Islet precursor cell (in vitro differentiated cells): ENCODE measurements at places on chromosomes 6 and 20.

DNA sequence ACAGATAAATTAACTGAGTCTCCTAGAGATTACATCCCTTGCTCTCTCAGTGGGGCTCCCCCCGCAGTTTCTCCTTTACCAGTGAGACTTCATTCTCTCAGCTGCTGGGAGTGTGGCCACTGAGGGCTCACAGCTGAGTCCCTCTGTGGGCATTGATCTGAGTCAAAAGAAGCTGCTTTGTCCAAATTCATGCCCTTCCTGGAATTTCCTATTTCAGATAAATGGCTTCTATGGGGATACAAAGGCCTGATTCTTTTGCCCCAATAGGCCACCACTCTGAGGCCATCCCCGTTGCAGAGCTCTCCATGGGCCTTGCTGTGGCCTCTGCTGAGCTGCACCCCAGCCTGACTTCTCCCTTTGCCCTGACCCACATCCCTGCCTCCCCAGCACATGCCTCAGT is 10.0 kb downstream of the CST5 start:
- no peak for DNase-seq

- no peak for DNase-seq
These were observed 32.1 kb downstream of the MYT1 start for GRCh38 chr20:64196309-64196708.

- DNase-seq, result no peak
These were observed 168.2 kb upstream of the SULF2 start for GRCh38 chr20:47953471-47953870.

DNA sequence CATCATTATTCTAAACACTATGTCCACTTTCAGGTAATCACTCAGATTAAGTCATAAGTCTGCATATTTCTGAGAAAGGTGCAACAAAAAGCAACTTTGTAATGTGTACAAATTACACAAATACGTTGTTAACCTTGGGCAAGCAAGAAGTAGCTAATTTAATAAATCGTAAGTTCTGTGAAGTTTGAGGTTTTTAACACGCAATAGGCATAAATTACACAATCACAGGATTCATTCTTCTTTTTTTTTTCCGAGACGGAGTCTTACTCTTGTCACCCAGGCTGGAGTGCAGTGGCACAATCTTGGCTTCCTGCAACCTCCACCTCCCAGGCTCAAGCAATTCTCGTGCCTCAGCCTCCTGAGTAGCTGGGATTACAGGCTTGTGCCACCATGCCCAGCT is 57.2 kb upstream of the F13A1 start:
- no peak for DNase-seq

- no peak for DNase-seq
These were observed 146.9 kb downstream of the TBC1D7 start for GRCh38 chr6:13181393-13181792.

- peak; percentile 82 for DNase-seq
These were observed at the start of gene ARFGEF3 for GRCh38 chr6:138161338-138162110. TSS of gene ARFGEF3 (plus strand) at chr6:138161939. CDS start at chr6:138162087, 148 bp downstream.

GRCh38 chr6:135084916-135085269 is 30.3 kb upstream of the HBS1L start:
- no peak for DNase-seq
